ENCODE measurements at places on chromosomes 1 and 21. TPM values are rescaled to one million over a fixed set of nuclear protein-coding genes. Genes with fewer than 3 reads are reported as not detected.

SV2A gene
- polyA plus RNA-seq: 7.8 TPM

DNA sequence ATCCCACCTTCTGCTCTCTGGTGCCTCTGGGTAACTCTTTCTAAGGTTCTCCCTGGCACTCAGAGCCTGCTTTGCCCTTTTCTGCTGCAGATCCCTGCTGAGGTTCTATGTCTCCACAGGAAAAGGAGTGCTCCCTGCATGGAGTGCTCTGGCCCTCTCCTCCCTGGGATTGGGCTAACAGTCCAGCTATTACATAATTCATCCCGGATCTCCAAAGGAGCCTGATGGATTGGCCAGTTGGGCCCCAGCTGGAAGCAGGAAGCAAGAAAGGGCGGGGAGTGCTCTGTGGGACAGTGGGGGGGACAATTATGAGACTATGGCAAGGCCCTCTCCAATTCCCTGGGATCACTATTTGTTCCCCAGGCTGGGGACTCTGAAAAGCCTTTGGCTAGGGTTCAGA lies 51.9 kb upstream of the GOLT1A start:
- DNase-seq: no peak

DNA sequence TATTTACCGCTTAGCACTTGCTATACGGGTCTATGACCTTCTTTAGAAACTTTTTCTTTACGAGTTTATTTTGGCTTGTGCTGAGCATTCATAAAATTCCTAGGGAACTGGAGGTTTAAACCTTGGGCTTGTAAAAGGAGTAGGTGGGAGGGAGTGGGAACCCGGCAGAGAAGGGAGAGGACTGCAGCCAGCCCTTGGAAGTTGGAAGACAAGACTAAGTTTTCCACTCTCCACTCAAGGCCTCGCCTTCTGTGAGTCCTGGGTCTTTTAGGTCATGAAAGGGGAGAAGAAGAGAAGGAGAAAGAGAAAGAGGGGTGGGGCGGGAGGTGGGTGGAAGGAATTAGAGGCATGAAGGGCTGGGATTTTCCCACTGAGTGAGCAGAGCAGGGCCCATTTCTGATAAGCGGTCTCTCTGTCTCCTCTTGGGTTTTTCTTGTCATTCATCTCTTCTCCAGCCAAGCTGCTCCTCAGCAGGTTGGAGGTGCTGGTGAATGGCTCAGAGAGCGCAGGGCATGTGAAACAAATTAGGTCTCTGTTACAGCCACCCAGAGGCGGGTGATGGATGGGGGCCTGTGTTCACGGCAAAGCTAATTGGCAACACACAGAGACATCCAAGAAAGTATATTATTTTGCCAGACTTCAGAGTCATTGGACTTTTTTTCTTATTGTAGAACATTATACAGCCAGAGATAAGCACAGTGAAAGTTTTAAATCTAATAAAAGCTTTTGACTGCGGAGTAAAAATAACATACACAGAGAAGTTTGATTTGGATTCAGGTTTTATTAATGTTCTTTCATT lies 247.3 kb downstream of the FOXD2 start:
- no peak for DNase-seq

- DNase-seq: no peak
These were observed 41.6 kb upstream of the EDN2 start for GRCh38 chr1:41525891-41526587.

CD48 gene
- 1.4 TPM for polyA plus RNA-seq

LGR6 gene
- 0.70 TPM for polyA plus RNA-seq

GRCh38 chr1:245615001-245615400 lies 460.2 kb downstream of the KIF26B start:
- DNase-seq: no peak

IL19 gene
- polyA plus RNA-seq: 0.65 TPM

GRCh38 chr21:44626262-44626661 lies 631 bp upstream of the KRTAP10-9 start:
- no peak for DNase-seq

GUK1 gene
- polyA plus RNA-seq: 154 TPM

DNA sequence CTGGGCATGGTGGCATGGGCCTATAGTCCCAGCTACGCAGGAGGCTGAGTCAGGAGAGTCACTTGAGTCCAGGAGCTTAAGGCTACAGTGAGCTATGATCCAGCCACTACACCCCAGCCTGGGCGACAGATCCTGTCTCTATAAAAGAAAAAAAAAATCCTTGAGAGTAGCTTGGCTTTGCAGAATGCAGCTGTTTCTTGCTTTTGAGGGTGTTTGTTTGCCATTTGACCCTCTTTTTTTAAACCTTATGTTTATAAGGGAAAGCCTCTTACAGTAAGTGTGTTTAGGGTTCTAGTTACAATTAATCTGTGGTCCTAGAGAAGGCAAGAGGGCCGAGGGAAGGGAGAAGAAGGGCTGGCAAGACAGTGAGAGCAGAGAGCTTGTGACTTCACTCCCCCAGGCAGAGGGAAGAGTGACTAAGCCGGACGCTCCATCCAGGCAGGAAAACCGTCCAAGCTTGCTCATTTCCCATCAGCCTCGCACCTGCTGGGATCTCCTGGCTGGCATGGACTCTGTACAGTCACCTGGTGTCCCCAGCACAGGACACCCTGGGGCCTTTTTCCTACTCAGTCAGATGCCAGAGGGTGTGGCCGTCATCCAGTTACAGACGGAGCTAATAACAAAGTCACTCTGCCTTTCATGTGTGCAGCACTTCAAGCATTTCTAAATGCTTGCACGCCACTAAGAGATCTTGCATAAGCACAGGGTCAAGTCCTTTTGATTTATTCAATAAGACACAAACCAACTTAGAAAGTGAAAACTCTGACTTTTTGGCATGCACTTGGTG lies 55.5 kb upstream of the PSEN2 start:
- DNase-seq: no peak

DNA sequence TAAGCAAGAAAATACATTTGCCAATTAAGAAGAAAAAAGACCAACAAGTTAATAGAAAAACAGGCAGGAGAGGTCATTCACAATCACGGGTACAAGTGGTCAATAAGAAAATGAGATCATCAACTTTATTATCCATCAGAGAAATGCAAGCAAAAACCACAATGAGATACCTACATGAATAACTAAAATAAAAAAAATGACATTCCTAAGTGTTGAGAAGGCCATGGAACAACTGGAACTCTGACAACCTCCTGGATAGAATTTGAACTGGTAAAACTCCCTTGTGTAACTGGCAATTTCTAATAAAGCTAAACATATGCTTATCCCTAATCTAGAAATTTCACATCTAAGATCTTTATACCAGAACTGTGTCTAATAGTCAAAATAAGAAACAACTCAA lies 135.4 kb upstream of the BACE2 start:
- DNase-seq: no peak

CLDN17 gene
- not detected for polyA plus RNA-seq

- no peak for DNase-seq
These were observed 20.8 kb upstream of the LRRC3 start for GRCh38 chr21:44434568-44434925.

DNA sequence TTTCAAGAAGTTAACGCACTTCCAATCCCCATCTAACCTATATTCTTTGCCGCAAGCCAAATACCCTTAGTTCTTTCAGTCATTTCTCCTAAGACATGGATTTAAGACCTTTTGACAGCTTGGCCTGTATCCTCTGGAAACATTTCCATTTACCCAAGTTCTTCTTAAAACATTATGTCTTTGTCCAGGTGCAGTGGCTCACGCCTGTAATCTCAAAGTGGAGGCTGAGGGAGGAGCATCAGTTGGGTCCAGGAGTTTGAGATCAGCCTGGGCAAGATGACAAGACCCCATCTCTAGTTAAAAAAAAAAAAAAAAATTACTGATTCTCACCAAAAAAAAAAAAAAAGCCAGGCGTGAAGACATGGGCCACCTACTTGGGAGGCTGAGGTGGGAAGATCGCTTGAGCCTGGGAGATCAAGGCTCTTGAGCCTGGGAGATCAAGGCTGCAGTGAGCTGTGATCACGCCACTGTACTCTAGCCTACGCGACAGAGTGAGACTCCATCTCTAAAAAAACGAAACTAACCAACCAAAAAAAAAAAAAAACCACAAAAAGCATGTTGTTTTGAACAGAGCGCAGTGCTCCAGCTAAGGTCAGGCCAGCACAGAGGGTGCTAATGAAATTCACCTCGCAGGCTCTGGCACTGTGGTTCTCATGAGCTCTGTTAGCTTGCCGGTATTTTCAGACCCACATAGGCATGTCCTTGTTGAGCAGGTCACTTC lies 36.0 kb downstream of the NUAK2 start:
- no peak for DNase-seq

TNNT2 gene
- polyA plus RNA-seq: 56.2 TPM

ADAMTS5 gene
- 22.0 TPM for polyA plus RNA-seq

DNA sequence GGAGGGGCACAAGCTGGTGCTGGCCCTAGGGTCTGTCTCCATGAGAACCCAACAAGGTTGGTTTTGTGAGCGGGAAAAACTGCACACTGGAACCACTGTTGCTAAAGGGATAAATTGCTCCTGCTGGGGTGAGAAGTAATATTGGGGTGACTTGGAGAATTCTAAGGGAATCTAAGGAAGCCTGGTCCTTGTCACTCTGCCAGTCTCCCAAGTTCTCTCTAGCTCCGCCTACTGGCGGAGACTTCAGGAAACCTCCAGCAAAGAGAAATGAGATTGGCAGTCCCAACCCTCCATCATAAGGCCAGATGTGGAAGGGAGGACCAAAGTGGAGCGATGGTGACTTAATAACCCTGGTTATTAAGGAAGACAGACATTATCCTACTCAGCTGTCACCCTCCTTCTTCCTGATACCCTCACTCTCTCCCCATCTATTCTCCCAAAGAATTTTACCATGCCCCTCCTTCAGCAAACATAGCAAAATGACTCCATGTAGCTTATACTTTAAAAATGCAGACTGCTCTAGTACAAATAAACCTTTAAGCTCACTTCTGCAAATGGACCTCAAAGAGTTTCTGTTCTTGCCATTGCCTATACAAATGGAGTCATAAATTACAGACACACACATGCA lies 2.7 kb downstream of the LCE1F start:
- no peak for DNase-seq

LYST gene
- polyA plus RNA-seq: 13.3 TPM

GRCh38 chr1:212952641-212952976 lies 2.3 kb downstream of the VASH2 start:
- DNase-seq: no peak

GRCh38 chr1:161046605-161047228 lies 940 bp upstream of the USF1 start:
- DNase-seq: no peak

LCE1B gene
- polyA plus RNA-seq: not detected

DNA sequence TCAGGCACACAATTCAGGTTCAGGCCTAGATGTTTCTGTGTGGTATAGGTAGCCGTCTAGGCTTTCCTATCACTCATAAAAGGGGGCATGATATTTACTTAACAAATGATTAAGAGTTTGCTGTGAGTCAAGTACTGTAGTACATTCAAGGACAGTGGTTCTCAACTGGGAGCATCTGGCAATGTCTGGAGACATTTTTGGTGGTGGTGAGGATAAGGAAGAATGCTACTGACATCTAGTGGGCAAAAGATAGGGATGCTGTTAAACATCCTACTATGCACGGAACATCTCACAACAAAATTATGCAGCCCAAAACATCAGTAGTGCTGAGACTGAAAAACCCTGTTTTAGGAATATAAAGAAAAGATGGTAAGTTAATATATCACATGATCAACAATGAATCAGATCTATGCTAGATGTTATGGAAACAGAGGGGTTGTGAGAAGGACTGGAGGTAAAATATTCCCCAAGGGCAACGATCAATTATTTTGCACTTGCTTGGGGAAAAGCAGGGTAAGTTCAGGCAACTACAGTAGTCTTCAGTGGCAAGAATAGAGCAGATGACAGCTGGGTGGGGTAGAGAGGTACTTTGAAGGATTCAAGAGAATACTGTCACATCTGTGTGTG lies 4.9 kb downstream of the DNTTIP2 start:
- DNase-seq: no peak

DNA sequence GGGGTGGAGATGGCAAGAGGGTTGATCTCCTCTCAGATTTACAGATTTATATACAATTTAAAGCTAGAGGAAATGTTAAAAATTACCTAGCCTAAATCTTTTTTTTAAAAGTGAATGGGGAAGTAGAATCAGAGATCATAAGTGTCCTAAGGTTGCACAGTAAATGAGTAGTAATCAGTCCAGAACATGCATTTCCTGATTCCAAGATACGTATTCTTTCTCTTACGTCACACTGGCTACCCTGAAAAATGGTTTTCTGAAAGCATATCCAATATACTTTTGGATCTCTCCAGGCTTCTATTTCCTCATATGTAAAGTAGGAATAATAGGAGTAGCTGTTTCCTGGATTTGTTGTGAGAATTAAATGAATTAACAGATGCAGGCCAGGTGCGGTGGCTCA lies 11.7 kb downstream of the GADD45A start:
- no peak for DNase-seq

DNA sequence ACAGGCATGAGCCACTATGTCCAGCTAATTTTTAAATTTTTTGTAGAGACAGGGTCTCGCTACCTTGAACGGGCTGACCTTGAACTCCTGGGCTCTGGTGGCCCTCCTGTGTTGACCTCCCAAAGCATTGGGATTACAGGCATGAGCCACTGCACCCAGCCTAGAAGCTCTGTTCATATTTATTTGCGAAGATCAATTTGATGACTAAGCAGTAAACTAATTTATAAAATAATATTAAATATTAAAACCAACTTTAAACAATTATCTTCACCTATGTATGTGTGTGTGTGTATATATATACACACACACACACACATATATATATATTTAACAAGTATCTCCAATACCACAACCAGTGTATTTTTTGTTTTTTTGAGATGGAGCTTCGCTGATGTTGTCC lies 4.4 kb downstream of the NADK start:
- no peak for DNase-seq

DNA sequence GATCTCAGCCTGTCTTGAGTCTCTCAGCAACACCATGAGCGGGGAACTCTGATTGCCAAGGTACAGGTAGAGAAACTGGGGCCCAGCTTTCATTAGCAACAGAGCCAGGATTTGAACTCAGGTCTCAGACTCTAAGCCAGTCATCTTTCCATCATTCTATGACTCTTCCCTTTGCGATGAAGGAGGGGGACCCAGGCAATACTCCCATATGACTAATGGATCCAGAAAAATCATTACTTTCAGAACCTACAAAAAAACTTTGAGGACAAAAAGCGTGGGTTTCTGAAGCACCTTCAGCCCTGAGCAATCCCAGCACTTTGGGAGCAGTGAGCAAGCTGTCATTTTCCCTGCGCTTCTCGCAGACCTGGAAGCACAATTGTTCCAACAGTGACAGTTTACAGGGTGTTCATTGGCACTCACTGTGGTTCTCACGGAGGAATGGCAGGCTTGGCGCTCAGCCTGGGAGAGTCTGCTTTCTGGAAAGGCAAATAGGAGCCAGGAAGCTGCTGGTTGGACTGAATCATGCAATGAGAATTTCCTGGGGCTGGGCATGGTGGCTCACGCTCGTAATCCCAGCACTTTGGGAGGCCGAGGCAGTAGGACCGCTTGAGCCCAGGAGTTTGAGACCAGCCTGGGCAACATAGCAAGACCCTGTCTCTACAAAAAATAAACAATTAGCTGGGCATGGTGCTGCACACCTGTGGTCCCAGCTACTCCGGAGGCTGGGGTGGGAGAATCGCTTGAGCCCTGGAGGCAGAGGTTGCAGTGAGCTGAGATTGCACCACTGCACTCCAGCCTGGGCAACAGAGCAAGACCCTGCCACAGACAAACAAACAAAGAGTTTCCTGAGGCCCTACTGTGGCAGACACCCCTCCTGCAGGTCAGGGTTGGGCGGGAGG lies 40.1 kb downstream of the SLC2A7 start:
- DNase-seq: no peak

ETV3L gene
- not detected for polyA plus RNA-seq

NUDT17 gene
- polyA plus RNA-seq: 6.1 TPM

- DNase-seq: no peak
These were observed 7.4 kb downstream of the ZNF496 start for GRCh38 chr1:247324204-247324787.

Measured in renal cortex interstitium (tissue), 15 donors.